Dermis microvascular lymphatic vessel endothelial cell (primary cell): ENCODE measurements at places on chromosomes 7 and 10.
A peak's percentile ranks its signal among the peaks of the same experiment; 100 is the strongest.

DNA sequence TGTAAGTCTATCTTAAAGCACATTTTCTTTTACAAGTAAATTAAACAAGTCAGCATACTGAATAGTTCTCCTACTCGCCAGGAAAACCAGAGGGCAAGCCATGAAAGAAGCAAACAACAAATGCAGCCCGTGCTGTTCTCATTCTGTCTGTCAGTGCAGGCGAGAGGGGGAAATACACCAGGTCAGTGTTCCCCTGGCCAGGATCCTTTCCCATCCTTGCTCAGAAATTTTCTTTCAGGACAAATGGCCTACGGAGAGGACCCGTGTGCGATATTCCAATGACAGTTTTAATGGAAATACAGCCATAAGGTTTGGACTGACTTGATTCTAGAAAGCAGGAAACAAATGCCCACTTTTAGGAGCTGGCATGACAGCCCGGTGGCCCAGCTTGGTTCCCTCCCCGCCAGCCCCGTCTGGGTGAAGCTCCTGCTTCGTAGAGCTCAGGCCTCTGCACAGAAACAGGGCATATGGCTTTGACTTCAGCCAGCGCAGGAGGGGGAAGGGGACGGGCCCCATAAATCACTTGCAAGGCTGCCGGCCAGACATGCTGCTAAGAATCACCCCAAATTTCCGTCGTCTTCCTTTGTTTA is 67.8 kb downstream of the FRMD4A start:
- DNase-seq: no peak

DNA sequence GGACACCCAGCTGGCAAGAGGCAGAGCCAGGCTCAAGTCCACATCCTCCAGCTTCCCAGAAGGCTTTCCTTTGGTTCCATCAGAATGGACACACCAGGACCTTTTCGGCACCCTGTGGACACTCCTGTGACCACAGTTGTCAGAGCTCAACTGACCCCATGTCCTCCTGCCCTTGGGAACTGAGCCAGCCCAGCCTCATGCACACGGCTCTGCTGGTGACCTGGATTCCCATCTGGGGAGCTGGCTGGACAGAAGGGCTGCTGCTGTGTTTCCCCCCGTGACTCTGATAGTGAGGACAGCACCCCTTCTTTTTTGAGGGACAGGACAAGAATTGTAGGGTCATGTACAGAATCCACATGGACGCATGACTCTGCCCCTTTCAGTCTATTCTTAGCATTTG is 289.2 kb downstream of the WDR37 start:
- no peak for DNase-seq

GRCh38 chr10:108783897-108784296 is 1139.4 kb downstream of the XPNPEP1 start:
- DNase-seq: peak; percentile 68

GRCh38 chr7:27774717-27775328 is 34.9 kb downstream of the TAX1BP1 start:
- peak; percentile 24 for DNase-seq

GRCh38 chr7:154929006-154929726 is 73.8 kb downstream of the PAXIP1 start:
- DNase-seq: no peak

GRCh38 chr10:21078410-21079329 is 181.6 kb upstream of the NEBL start:
- DNase-seq: peak; percentile 65

GRCh38 chr10:50367732-50368131 is 116.4 kb upstream of the ASAH2 start:
- peak; percentile 27 for DNase-seq

DNA sequence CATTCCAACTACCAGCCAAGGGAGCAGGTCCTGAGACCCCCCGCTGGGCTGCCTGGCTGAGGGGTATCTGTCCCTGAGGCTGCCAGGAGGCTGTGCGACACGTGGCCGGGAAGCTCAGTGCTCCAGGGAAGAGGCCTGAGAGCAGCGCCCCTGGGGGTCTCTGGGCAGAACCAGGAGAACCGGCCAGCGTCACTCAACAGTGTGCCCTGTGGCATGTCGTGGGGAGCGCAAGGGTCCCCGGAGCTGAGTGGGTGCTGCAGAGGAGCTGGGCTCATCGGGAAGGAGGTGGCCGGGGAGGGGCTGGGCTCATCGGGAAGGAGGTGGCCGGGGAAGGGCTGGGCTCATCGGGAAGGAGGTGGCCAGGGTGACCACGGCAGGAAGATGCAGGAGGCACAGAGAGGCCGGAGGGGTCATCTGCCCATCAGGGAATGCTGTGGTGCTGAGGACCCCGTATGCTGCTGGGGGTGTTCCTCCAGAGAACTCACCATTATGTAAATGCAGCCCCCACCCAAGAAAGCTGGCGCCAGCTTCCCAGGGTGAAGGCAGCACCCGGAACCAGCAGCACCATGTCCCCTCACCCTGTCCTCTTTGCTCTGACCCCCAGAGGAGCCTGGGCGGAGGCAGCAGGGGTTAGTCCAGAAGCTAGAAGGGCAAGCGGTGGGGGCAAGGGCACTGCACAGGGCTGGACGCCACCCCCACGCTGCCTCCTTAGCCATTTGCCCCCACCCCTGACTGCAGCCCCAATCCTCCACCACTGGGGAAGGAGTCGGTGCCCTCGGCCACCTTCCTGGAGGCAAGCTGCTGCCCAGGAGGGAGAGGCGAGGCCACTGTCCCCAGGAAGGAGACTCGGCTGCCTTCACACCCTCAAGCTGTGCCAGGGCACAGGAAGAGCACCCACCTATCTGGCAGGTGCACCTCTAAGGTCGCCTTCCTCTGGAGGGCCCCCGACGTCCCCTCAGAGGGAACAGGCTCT is 33.3 kb downstream of the CALML3 start:
- no peak for DNase-seq

DNA sequence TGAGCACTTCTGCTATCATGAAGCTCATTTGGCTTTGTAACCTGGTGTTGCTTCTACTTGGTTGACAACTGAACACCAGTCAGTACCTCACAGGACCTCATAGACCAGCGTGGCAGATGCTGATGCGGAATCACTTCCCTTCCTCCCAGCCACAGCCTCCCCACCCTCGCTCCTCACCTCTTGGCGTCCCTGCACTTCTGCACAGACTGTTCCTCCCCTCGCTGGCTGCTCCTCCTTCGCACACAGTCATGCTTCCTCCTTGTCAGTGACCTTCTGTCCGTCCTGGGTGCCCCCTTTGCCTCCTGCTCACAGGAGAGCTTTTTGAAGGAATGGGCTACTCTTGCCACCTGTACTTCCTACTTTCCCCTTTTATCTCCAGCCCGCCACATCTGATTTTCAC is 61.4 kb upstream of the CTBP2 start:
- DNase-seq: no peak

GRCh38 chr10:1762076-1762475 is 24.8 kb upstream of the ADARB2 start:
- DNase-seq: no peak

- no peak for DNase-seq
Observed at GRCh38 chr7:157009778-157010587, 480 bp downstream of the MNX1 start.

DNA sequence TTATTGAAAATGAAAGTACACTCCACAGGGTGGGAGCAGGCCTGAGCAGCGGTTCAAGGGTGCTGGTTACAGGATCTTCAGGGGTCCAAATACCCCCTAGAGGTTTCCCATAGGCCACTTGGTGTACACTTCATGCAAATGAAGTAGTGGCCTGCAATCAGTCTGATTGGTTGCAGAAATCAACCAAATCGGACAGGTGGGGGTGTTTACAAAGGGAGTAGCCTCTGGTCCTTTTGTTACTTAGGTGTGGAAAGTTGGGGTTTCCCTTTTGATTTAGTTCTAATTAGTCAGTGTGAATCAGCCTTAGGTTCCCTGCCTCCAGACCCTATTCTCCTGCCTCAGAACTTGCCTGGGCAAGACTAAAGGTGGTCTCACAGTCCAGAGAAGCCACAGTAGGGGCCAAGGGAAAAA is 49.6 kb downstream of the SYPL1 start:
- DNase-seq: no peak

DNA sequence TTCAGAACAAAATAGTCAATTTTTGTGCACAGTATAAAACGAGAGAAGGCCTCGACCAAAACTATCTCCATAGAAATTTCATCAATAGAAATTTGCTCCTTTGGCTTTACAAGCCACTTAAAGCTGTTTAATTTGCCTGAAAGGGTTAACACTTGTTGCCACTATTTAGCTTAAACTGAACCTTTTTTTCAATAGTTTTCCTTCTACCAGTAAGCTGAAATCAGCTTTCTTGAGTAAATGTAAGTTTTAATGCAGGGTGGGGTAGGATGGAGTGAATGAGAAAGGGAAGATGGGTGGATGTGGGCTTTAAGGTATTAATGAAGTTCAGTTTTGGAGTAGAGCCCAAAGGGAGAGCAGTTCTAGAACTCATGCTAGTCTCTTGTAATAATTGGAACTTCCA is 39.5 kb downstream of the ARL4A start:
- DNase-seq: no peak

- DNase-seq: no peak
Observed at GRCh38 chr7:158816271-158816670, 13.0 kb downstream of the ESYT2 start.

GRCh38 chr10:113858541-113858940 is 4.1 kb downstream of the NHLRC2 start:
- DNase-seq: no peak

- DNase-seq: peak; percentile 59
Observed at GRCh38 chr7:102044984-102045673, 227.7 kb downstream of the CUX1 start.

DNA sequence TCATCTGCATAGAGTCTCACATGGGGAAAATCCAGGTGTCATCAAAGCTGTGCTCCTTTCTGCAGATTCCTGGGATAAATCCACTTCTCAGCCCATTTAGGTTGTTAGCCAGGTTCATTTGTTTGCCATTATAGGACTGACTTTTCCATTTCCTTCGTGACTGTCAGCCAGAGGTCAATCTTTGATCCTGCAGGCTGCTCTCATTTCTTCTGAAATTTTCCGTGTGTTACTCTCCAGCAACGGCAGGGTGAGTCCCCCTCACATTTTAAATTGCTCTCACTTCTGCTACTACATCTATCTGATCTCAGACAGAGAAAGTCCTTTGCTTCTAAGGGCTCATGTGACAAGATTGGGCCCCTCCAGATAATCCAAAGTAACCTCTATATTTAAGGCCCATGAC is 150.7 kb upstream of the BET1 start:
- DNase-seq: peak; percentile 37

DNA sequence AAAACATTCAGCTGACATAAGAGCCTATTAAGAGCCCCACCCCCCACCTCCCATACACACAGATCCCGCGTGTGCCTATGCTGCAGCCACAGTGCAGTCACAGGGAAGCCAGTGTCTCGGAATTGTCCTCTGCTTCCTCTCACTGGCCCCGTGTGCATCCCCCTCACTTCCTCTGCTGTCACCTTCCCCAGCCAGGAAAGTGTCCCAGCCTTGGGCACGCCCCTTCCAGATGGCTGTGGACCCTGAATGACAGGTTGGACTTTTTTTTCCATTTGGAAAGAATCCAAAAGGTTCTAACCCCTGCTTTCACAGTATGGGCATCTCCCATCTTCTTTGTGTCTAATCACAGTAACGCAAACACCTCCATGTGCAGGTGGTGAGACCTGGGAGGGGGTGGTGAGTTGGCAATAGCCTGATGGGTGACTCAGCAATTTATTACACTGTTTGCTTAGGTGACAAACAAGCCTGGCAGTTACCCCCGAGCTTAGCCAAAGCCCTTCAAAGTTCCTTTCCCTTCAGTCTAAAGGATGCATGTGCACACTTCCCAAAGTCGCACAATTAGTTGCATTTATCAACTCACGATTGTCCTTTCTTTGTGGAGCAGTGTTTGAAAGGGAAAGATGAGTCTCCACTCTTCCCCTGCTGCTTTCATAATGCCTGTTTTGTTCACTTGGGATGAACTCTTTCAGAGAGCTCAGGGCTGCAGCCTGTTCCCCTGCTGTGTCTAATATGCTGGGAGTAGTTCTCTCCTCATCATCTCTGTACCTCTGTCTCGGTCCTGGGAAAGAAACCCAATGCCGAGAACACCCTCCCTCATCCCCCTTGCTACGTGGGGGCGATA is 67.5 kb upstream of the EFCAB10 start:
- peak; percentile 20 for DNase-seq

DNA sequence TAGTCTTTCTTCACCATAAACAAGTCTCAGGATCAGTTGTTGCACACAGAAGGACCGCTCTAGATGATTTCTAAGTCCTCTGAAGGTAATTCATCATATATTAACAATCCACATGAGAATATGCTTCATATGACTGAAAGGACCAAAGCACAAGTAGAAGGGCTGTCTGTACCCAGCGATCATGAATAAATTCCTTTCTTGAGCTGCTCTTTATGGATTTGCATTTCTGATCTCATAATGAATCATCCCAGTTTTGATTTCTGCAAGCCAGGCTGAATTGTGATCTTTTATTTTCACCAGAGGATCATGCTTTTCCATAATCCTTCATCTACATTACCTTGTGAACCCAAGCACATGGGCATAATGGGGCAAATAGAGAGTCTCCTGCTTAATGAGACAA is 675.6 kb downstream of the MAGI2 start:
- DNase-seq: no peak

GRCh38 chr7:29478687-29479240 is 84.9 kb upstream of the PRR15 start:
- no peak for DNase-seq

GRCh38 chr7:31651234-31652062 is 35.6 kb upstream of the PPP1R17 start:
- DNase-seq: no peak
